Psoas muscle (tissue), 8 donors: ENCODE measurements at places on chromosomes 3 and 15. TPM values are rescaled to one million over a fixed set of nuclear protein-coding genes. Genes with fewer than 3 reads are reported as not detected.

MTFMT gene
- 9.5 TPM for total RNA-seq

- H3K4me1 ChIP-seq = no peaks in the 10 kb centered on the region
- no peaks in the 10 kb centered on the region for H3K27me3 ChIP-seq
- no peak overlapping the region for H3K27ac ChIP-seq
Observed at GRCh38 chr3:71111784-71112440, 471.6 kb downstream of the FOXP1 start.

DNA sequence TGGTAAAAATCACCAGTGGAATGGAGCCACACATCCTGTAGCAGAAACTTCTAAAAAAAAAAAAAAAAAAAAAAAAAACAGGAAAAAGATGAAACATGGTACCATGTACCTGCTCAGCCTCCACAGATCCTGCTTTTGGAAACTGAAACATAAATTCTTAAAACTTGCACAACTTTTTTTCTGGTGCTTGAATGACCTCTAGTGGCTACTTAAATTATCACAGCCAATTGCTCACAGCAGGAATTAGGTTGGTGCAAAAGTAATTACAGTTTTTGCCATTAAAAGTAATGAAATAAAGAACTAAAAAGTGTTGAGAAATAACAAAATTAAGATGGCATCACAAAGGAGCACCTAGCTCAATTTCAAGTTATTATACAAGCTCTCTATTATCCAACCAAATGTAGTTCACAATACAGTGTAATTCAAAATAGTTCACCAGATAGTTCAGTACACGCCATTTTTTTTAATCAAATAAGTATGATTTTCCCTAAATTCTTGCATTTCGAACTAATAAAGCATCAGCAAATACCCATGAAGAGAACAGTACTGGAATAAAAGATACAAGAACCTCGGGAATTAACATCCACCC lies 80.6 kb downstream of the ULK4 start:
- H3K4me3 ChIP-seq = no peak overlapping the region
- no peaks in the 10 kb centered on the region for H3K4me1 ChIP-seq
- no peaks in the 10 kb centered on the region for H3K27me3 ChIP-seq
- no peak overlapping the region for H3K27ac ChIP-seq
- H3K36me3 ChIP-seq = no peaks in the 10 kb centered on the region
- DNase-seq = no peak

HIGD2B gene
- total RNA-seq = not detected

SMCO1 gene
- total RNA-seq = 16.9 TPM

DNA sequence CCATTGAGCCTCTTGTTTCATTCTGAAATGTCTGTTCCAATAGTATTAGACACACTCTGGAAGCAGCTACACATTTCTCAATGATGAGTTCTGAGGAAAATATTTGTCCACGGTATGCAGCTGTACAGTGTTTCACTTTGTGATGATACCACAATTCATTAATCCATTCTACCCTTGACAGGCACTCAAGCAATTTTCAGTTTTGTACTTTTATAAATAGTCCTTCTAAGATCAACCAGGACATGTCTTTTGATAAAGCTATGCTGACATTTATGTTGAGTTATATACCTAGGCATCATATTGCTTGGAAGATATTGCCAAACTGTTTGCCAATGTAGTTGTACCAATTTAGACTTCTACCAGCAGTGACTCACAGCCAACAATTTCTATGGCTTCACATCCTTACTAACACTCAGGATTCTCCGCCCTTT lies 165.1 kb upstream of the COL8A1 start:
- no peak overlapping the region for H3K4me3 ChIP-seq
- H3K4me1 ChIP-seq = no peaks in the 10 kb centered on the region
- no peak for DNase-seq
- no peaks in the 10 kb centered on the region for H3K27me3 ChIP-seq

- H3K27me3 ChIP-seq = no peaks in the 10 kb centered on the region
- no peak for DNase-seq
- no peak overlapping the region for H3K4me3 ChIP-seq
- H3K36me3 ChIP-seq = no peaks in the 10 kb centered on the region
- no peak overlapping the region for H3K27ac ChIP-seq
Observed at GRCh38 chr3:175716446-175716845, 857.3 kb downstream of the NAALADL2 start.

DNA sequence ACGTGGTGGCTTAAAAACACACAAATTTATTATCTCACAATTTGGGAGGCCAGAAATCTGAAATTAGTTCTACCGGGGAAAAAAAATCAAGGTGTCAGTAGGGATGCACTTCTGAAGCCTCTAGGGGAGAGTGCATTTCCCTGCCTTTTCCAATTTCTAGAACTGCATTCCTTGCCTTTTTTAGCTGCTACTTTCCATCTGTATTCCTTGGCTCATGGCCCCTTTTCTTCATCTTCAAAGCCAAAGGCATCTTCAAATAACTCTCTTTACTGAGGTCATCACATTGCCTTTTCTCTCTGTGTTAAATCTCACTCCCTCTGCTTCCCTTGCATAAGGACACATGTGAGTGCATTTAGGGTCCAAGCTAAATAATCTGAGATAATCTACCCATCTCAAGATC lies 69.5 kb upstream of the NEO1 start:
- H3K4me1 ChIP-seq = no peaks in the 10 kb centered on the region
- H3K36me3 ChIP-seq = no peaks in the 10 kb centered on the region
- no peak overlapping the region for H3K27ac ChIP-seq
- DNase-seq = no peak
- no peaks in the 10 kb centered on the region for H3K27me3 ChIP-seq
- no peak overlapping the region for H3K4me3 ChIP-seq

- H3K27ac ChIP-seq = no peak overlapping the region
- no peak for DNase-seq
- no peaks in the 10 kb centered on the region for H3K4me1 ChIP-seq
- no peak overlapping the region for H3K4me3 ChIP-seq
Observed at GRCh38 chr15:32736701-32737061, 18.9 kb downstream of the GREM1 start.

DNA sequence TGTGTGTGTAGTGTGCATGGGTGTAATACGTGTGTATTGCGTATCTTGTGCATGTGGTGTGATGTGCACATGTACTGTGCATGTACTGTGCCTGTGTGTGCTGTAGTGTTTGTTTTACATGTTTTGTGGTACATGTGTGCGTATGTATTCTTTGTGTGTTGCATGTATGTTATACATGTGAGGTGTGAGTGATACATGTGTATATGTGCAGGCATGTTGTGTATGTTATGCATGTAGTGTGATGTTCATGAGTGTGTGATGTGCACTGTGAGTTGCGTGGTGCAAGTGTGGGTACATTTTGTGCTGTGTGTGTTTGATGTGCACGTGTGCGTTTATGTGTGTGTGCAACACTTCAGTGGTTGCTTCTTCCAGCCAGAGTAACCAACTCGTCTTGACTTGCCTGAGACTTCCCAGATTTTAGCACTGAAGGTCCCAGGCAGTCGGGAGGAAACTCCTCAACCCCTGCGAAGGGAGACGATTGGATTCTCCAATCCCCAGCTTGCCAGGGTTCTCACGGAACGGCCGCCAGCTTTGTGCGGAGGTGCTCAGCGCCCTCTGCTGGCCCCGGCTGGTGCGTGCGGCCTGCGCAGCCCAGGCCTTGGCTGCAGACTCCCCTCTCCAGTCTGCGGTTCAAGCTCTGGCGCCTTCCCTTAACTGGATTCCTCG lies 3.6 kb downstream of the GALNT15 start:
- H3K36me3 ChIP-seq = no peaks in the 10 kb centered on the region
- H3K4me1 ChIP-seq = peaks cover 49% of the 10 kb centered on the region
- peak; percentile 86 for DNase-seq
- no peaks in the 10 kb centered on the region for H3K27me3 ChIP-seq
- H3K27ac ChIP-seq = no peak overlapping the region

ANKRD63 gene
- not detected for total RNA-seq

DNA sequence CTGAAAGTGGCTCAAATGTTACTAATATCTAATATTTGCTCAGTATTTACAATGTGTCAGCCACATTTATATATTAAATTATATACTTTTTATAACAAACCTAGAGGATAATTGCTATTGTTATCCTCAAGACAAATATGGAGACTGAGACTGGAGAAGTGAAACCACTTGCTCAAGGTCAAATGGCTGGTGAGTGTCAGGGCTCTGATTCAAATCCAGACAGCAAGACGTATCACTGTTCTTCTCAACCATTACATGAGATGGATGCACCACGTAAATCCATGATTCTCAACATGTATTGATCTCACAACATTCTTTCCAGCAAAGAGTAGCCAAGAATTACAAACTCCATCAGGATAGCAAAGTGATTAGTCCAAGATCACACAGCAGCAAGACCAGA lies 53.8 kb upstream of the CPB1 start:
- H3K4me1 ChIP-seq = no peaks in the 10 kb centered on the region
- no peak overlapping the region for H3K27ac ChIP-seq

GRCh38 chr15:42121021-42121420 lies 26.7 kb upstream of the PLA2G4D start:
- no peaks in the 10 kb centered on the region for H3K27me3 ChIP-seq
- H3K27ac ChIP-seq = no peak overlapping the region
- no peak overlapping the region for H3K4me3 ChIP-seq
- H3K36me3 ChIP-seq = no peaks in the 10 kb centered on the region

DNA sequence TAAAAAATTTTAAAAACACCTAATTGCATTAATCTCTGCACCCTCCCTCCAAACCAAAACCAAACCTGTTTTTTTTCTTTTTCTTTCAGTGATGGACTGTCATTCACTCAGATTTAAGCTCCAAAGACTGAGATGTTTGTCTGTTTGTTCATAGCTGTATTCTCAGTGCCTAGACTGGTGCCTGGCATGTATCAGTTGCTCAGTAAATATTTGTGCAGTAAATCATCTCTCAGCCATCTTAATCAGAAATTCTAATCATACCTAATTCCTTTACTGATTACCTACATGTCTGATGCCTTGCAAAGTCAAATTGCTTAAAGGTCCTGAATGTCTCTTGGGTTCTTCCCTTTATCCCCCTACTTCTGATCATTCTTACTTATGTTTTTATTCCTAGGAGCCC lies 138.8 kb downstream of the ZNF609 start:
- H3K27me3 ChIP-seq = no peaks in the 10 kb centered on the region
- H3K36me3 ChIP-seq = no peaks in the 10 kb centered on the region
- no peak overlapping the region for H3K27ac ChIP-seq
- no peak for DNase-seq
- peaks cover 13% of the 10 kb centered on the region for H3K4me1 ChIP-seq
- H3K4me3 ChIP-seq = no peak overlapping the region

HEXA gene
- total RNA-seq = 47.3 TPM

DNA sequence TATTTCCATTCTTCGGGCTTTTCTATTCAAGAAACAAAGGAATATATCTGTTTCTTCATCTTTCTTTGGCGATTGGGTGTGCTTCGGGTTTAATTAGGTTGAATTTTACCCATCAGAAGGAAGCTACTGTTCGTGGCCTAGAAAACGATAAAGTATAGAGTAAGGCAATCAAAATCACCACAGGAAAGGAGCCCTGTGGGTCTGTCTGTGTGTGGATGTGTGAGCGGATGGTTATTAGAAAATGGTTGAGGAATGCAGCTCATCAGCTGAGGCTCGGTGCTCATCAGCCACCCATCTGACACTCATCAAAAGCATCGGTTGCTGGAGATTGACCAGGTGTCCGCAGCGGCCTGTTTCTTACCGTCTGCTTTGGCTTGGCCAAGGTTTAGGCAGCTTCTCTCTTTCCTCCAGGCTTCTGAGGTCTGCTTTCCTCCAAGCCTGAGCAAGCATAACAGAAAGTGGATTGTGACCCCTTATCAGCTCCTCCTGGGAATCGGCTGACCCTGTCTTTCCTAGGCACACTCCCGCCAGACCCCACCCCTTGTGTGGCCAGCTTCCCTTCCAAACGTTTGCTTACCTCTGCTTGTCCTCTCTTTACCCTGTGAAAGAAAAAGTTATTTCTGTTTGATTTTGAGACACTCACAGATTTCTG lies 17.6 kb upstream of the ISLR start:
- no peaks in the 10 kb centered on the region for H3K36me3 ChIP-seq
- no peaks in the 10 kb centered on the region for H3K27me3 ChIP-seq
- DNase-seq = no peak
- H3K4me3 ChIP-seq = no peak overlapping the region

DNA sequence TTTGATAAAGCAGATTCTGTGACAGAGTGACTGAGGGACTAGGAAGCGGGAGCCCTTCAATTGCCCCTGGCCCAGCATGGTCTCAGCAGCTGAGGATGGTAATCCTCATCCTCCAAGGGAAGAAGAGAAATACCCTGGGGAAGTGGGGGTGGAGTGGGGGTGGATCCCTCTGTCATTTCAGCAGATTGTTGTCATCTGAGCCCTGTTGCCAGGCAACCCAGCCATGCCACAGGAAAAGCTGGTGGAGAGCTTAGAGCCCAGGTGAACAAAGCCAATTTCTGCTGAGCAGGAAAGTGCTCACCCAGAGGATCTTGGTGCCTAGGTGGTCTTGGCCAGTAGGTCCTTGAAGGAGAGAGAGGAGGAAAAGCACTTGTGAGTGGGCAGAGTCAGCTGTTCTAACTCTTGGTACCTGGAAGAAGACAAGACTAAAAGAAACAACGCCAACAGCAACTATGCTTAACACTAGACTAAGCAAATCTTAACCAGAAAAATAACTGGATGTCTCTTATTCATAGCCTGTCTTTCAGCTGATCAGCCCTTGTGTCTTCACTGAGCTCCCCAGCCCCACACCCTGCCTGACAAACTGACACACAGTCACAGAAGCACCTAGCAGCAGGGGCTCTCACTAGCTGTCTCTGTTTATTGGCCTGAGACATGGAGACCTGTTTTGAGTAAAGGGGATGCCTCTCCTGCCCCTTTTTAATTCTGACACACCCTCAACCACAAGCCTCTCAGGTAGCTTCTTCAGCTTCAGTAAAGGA lies 40.1 kb upstream of the DCLK3 start:
- no peaks in the 10 kb centered on the region for H3K4me1 ChIP-seq
- H3K27ac ChIP-seq = no peak overlapping the region
- no peaks in the 10 kb centered on the region for H3K27me3 ChIP-seq
- DNase-seq = no peak

PARP16 gene
- 3.2 TPM for total RNA-seq

- no peak overlapping the region for H3K4me3 ChIP-seq
- H3K27ac ChIP-seq = no peak overlapping the region
- H3K4me1 ChIP-seq = no peaks in the 10 kb centered on the region
- H3K27me3 ChIP-seq = no peaks in the 10 kb centered on the region
Observed at GRCh38 chr3:186170516-186170915, 61.6 kb upstream of the ETV5 start.

SLC6A1 gene
- total RNA-seq = 0.86 TPM

GRCh38 chr3:109117939-109118338 lies at the start of gene MORC1:
Gene MORC1, minus strand, starts transcription at chr3:109118134. Its CDS starts 75 bp downstream, at chr3:109118059.
- peak; percentile 46 for DNase-seq
- H3K27ac ChIP-seq = no peak within 1 kb of the TSS
- H3K4me1 ChIP-seq = no peaks in the 10 kb centered on the region
- no peak within 1 kb of the TSS for H3K4me3 ChIP-seq
- no peaks in the 10 kb centered on the region for H3K27me3 ChIP-seq

SCAMP5 gene
- total RNA-seq = 0.97 TPM

LTK gene
- 0.15 TPM for total RNA-seq

SCAANT1 gene
- total RNA-seq = not detected

DNA sequence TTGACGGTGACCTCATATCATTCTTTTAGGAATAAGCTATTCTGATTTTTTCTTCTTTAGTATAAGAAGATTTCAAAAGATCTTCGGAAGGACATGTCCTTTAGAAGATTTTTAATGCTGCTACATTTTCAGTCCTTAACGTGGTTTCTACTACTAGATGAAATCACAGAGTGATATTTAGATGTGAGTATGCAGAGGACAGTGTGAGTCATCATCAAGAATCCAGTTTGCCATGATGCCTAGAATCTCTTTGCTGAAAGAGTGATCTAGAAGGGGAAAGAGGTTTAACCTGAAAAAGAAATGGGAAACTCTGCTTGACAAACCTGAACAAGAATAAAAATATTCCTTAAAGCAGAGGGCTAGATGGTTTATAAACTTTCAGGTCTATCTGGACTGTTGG lies 43.2 kb downstream of the SLC7A14 start:
- no peak overlapping the region for H3K27ac ChIP-seq
- H3K4me1 ChIP-seq = no peaks in the 10 kb centered on the region
- H3K27me3 ChIP-seq = peaks cover 17% of the 10 kb centered on the region
- no peak for DNase-seq
- no peak overlapping the region for H3K4me3 ChIP-seq
